Activated CD4-positive, alpha-beta memory T cell treated with anti-CD3 and anti-CD28 coated beads, Interleukin-2, amount 10 ng/mL, durations not matched to agents 7 days and 5 days (primary cell): ENCODE measurements at places on chromosomes 5 and 9. TPM values are rescaled to one million over a fixed set of nuclear protein-coding genes. Genes with fewer than 3 reads are reported as not detected.

Gene OTP
- total RNA-seq: not detected

Gene SPINK6
- not detected for total RNA-seq

DNA sequence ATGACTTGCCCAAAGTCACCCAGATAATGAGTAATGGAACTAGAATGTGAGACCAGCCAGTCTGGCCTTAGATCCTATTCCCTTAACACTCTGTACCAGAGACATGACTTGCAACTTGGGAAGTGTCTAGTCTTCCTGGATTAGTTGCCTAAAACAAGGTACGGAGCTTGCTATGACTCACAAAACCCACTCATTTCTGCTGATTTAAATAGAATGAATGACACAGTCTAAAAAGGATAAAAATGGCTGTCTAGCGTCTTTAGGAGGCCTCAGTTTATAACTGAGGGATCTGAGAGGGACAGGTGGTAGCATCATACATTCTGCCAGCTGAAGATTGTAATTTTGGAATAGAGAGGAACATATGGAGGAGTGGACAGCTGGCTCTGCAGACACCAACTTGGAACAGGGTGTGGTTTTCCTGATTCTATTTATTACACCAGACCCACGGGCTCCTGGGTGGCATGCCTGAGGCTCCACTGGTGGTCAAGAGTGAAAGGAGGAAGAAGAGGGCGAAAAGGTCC is 62.7 kb downstream of the ABLIM3 start:
- H3K27ac ChIP-seq: no peak overlapping the region
- no peaks in the 10 kb centered on the region for H3K27me3 ChIP-seq
- no peak overlapping the region for H3K4me3 ChIP-seq
- no peaks in the 10 kb centered on the region for H3K4me1 ChIP-seq
- H3K36me3 ChIP-seq: no peaks in the 10 kb centered on the region

GRCh38 chr5:172577267-172577909 is 63.7 kb upstream of the NEURL1B start:
- H3K27me3 ChIP-seq: peaks cover 4% of the 10 kb centered on the region
- H3K36me3 ChIP-seq: no peaks in the 10 kb centered on the region
- no peak for DNase-seq
- H3K27ac ChIP-seq: no peak overlapping the region
- H3K4me1 ChIP-seq: no peaks in the 10 kb centered on the region

GRCh38 chr5:153938191-153938842 is 100.4 kb downstream of the FAM114A2 start:
- no peaks in the 10 kb centered on the region for H3K36me3 ChIP-seq
- H3K27ac ChIP-seq: no peak overlapping the region
- H3K27me3 ChIP-seq: no peaks in the 10 kb centered on the region
- no peak overlapping the region for H3K4me3 ChIP-seq
- no peak for DNase-seq

DNA sequence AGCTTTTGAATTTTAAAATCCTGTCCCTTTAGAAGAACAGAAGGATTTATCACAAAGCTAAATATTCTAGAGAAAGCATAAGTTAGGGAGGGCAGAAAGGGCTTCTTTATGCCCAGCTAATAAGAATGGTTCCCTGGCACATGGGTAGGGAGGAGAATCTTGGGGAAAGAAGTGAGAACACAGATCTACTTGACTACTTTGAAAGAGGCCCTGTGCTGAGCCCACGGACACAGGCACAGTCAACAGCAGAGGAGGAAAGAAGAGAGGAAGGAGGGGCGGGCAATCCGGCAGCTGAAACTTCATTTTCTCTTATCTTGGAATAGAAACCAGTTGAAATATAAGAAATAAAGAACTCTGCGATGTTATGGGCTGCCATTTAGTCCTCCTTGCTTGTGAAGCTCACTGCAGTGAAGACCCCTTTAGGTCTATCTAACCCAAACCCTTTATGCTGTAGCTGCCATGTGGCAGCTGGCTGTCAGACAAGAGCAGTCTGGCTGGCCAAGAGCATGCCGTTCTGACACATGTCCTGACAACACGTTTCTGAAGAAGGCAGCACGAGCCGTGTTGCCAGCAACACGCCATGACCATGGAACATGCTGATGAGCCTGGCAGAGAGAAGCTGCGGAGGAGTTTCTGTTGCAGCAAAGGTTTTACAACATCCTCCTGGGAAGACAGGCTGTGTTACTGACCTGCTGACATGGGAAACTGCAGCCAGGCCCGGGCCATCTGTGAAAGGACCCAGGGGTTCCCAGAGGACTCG is 34.2 kb downstream of the ABLIM3 start:
- H3K4me1 ChIP-seq: peaks cover 10% of the 10 kb centered on the region
- H3K36me3 ChIP-seq: no peaks in the 10 kb centered on the region
- DNase-seq: no peak
- H3K4me3 ChIP-seq: no peak overlapping the region
- H3K27ac ChIP-seq: no peak overlapping the region

GRCh38 chr9:38263532-38263931 is 129.0 kb upstream of the ALDH1B1 start:
- no peak overlapping the region for H3K4me3 ChIP-seq
- no peaks in the 10 kb centered on the region for H3K4me1 ChIP-seq
- peaks cover 2% of the 10 kb centered on the region for H3K36me3 ChIP-seq
- peaks cover 27% of the 10 kb centered on the region for H3K27me3 ChIP-seq
- H3K27ac ChIP-seq: no peak overlapping the region

DNA sequence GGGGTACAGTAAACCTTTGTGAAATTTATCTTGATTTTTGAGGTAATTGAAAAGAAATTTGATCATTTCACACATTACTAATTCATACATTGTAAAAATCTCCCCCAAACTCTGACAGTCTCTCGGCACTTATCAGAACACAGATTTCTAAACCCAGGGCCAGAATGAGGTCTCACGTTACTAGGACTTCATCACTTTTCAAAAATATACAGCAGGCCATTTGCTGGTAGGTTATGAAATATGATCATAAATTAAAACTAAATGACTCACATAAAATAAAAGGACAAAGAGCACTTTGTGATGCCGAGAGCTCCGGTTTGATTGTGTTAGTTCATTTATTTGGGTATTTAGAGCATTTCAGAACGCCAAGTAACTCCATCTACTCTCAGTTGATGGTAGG is 17.0 kb downstream of the MSX2 start:
- H3K4me1 ChIP-seq: no peaks in the 10 kb centered on the region
- H3K27me3 ChIP-seq: peaks cover 8% of the 10 kb centered on the region
- H3K4me3 ChIP-seq: no peak overlapping the region

GRCh38 chr9:129285979-129286772 is 108.1 kb upstream of the IER5L start:
- no peaks in the 10 kb centered on the region for H3K4me1 ChIP-seq
- peak; percentile 9 for DNase-seq
- no peak overlapping the region for H3K4me3 ChIP-seq

- H3K36me3 ChIP-seq: no peaks in the 10 kb centered on the region
- no peak for DNase-seq
- H3K27ac ChIP-seq: no peak overlapping the region
Observed at GRCh38 chr9:18754537-18754936, 278.5 kb downstream of the SAXO1 start.

GRCh38 chr5:114223866-114224265 is 138.0 kb upstream of the KCNN2 start:
- H3K36me3 ChIP-seq: no peaks in the 10 kb centered on the region
- DNase-seq: no peak
- H3K27me3 ChIP-seq: no peaks in the 10 kb centered on the region
- H3K27ac ChIP-seq: no peak overlapping the region
- no peaks in the 10 kb centered on the region for H3K4me1 ChIP-seq

DNA sequence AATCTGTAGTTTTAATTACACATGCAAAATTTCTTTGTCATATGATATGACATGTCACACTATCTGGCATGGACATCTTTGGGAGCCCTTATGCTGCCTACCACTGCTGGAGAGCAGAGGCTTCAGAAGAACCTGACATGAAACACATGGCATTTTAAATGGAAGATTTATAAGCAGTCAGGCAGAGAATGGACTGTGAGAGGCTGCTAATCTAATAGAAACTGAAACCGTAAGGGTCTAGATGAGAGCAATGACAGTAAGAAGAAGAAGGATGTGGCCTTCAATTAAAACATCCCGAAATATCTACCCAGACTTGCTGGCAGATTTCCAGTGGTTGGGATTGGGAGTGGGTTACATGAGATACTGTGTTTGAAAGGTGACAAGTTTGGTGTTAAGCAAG is 149.8 kb downstream of the MACIR start:
- peaks cover 16% of the 10 kb centered on the region for H3K27me3 ChIP-seq
- no peak overlapping the region for H3K4me3 ChIP-seq
